ENCODE measurements at places on chromosomes 13 and 19.
A peak's percentile ranks its signal among the peaks of the same experiment; 100 is the strongest.

GRCh38 chr13:113904411-113904810 is 40.5 kb upstream of the GAS6 start:
- no peak for DNase-seq

DNA sequence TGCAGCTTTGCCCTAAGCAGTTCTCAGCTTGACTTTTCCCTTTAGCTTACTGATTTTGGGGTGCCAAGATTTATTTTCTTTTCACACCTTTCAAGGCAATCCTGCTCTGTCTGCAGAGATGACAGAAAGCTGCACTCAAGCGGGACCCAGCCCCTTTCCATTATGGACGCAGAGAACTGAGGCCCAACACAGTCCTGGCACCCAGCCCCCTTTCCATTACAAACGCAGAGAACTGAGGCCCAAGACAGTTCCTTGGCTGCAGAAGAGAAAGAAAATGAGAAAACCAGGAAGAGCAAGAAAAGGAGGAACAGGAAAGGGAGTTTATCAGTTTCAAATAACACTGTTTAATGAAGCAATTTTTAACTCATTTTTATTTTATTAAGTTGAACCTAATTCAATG is 36.8 kb upstream of the ATP11A start:
- DNase-seq, result no peak

GRCh38 chr13:99540530-99540929 is 39.3 kb downstream of the TM9SF2 start:
- DNase-seq, result no peak

DNA sequence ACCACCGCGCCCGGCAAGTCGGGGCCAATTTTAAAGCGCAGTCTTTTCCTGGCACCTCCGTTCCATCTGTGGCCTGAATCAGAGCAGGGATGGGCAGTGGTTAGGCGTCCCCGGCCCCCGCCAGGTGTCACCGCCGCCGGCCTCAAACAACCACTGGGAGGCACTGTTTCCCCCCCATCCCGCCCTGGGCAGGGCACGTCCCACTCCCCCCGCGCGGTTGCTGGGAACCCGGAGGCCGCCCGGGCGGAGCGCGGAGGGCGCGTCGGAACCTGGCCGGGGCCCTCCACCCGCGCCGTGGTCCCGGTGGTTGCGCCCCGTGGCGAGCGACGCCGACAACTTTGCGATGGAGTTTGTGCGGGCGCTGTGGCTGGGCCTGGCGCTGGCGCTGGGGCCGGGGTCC is at the start of gene GRIN3B:
TSS of gene GRIN3B (plus strand) at position 325 of the 400 bp plus-strand sequence. CDS start at position 344, 19 bp downstream.
- peak; percentile 39 for DNase-seq

GRCh38 chr19:18293642-18294466 is 12.4 kb upstream of the JUND start:
- no peak for DNase-seq

DNA sequence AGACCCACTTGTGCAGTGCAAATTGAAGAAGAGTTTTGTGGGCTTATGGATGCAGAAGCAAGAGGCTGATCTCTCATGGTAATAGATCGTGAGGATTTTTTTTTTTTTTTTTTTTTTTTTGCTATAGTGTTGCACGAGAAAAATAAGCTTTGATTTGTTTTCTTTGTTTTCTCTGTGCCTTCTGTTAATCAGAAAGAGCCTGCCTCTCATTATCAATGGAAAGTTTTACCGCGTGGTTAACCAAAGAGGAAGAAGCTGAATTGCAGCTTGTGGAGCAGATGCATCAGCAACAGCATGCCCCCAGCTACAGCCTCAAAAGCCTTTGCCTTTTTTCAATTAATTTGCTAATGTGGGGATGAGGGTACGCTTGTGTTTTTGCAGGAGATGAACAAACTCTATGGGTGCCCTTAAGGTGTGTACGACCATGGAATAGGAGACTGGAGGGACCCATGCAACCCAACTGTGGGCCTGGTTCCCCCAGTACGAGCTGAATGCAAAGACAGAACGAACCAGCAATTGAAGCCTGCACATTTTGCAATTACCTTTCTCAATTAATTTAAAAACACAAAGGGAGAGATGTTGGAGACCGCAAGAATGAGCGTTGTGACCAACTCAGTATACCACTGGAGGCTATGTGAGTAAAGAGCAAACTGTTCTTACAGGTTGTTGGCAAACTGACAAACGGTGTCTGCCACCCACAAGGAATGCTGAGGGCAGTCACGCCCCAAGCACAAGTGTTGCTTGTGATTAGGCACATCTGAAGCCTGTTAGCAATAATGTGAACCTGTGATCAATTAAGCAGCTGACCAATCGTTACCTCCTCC is 58.6 kb upstream of the SPRY2 start:
- DNase-seq, result no peak

GRCh38 chr19:35303357-35303915 is 11.5 kb downstream of the MAG start:
- peak; percentile 8 for DNase-seq

GRCh38 chr13:38914070-38914469 is 76.6 kb downstream of the STOML3 start:
- no peak for DNase-seq

DNA sequence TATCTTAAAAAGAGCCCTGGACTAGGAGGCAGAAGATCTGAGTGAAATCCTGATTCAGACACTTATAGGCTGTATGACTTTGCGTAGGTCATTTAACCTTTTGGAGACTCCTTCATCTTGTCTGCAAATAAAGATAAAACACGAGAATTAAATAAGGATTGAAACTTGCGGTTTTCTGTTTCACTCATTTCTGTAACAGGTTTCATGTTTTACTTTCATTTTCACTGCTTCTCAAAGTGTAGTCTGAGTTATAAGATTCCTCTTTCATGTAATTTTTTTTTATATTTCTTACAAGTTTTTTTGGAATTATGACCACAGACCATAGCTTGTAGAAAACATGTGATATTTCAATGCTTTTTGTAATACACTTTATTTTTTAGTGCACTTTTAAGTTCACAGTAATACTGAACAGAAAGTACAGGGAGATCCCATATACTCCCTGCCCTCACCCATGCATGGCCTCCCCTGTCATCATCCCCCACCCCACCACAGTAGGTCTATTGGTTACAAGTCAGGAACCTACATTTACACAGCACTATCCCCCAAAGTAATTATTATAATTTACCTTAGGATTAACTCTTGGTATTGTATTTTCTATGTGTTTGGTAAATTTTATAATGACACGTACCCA is 174.6 kb downstream of the ITGBL1 start:
- no peak for DNase-seq

- no peak for DNase-seq
Observed at GRCh38 chr19:54369082-54369687, 4.5 kb upstream of the LAIR1 start.

- no peak for DNase-seq
Observed at GRCh38 chr13:73872397-73872796, 261.8 kb downstream of the KLF12 start.

DNA sequence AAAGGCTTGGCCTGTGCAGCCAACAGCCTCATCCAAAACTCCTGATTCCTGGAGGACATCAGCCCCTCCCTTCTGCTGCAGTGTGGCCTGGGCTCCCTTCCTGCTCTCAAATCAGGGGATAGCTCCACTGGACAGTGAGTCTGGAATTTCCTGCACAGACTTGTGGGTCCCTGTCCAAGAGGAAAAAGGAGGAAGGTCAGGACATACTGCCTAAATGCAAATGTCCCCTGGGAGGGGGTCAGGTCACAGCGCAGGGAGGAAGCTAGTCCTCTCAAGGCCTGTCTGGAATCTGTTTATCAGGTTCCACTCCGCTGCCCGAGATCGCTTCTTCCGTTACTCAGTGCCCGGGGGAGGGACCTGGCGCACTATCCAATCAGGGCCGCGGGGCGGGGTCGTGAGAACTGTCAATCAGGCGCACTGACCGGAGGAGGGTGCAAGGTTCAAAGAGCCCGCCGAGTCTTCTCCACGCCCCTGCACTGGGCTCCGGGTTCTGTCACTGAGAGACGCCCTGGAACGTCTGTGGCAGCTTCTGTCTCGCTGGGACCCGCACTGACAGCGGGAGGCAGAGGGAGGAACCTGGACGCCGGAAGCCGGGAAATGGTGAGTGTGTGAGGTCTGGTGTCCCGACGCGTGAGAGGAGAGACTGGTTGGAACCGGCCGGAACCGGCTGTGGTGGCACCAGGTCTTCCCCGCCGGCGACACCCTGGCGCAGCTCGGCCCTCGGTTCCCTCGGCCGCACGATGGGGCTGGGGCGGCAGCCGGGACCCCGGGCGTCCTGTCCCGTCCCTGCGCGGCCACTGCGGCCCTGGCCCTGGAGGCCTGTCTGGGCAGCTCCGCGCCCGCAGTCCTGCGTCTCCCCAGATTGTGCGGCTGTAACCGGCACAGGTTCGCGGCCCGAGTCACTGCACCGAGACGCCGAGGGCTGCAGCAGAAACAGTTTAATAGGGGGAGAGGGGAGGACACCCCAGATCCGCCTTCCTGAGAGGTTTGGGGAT is at the start of gene ZNF441:
TSS of gene ZNF441 (plus strand) at position 404 of the 995 bp plus-strand sequence. CDS start at position 598, 194 bp downstream.
- peak; percentile 98 for DNase-seq

- DNase-seq, result no peak
Observed at GRCh38 chr13:46899801-46900200, 2.9 kb upstream of the HTR2A start.

GRCh38 chr19:49932041-49932451 is 2.7 kb upstream of the NUP62 start:
- DNase-seq, result no peak

GRCh38 chr13:46369506-46370277 is 17.4 kb downstream of the RUBCNL start:
- no peak for DNase-seq

- no peak for DNase-seq
Observed at GRCh38 chr13:111233080-111233479, 87.4 kb upstream of the TEX29 start.

DNA sequence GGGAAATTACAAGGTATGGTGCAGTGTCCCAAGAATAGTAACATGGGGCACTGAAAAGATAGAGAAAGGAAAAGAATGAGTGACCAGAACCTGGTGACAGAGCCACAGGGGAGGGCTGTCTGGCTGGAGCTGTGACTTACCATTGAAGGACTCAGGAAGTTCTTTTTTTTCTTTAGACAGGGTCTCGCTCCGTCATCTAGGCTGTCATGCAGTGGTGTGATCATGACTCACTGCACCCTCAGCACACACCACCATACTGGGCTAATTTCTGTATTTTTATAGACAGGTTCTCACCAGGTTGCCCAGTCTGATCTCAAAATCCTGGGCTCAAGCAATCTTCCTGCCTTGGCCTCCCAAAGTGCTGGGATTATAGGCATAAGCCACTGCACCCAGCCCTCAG is 8.8 kb upstream of the CPB2 start:
- DNase-seq, result no peak

GRCh38 chr19:3479177-3479833 is 1.0 kb downstream of the SMIM24 start:
- no peak for DNase-seq

- no peak for DNase-seq
Observed at GRCh38 chr19:47479701-47480503, 4.1 kb downstream of the KPTN start.

- no peak for DNase-seq
Observed at GRCh38 chr13:74825152-74825937, 656.6 kb downstream of the TBC1D4 start.

GRCh38 chr19:48421548-48421947 is 24.2 kb upstream of the GRWD1 start:
- no peak for DNase-seq

- peak; percentile 72 for DNase-seq
Observed at GRCh38 chr19:53254411-53255341, at the start of gene ZNF677. Gene ZNF677, minus strand, starts transcription at chr19:53254873. Its CDS starts 3,323 bp downstream, at chr19:53251550.

DNA sequence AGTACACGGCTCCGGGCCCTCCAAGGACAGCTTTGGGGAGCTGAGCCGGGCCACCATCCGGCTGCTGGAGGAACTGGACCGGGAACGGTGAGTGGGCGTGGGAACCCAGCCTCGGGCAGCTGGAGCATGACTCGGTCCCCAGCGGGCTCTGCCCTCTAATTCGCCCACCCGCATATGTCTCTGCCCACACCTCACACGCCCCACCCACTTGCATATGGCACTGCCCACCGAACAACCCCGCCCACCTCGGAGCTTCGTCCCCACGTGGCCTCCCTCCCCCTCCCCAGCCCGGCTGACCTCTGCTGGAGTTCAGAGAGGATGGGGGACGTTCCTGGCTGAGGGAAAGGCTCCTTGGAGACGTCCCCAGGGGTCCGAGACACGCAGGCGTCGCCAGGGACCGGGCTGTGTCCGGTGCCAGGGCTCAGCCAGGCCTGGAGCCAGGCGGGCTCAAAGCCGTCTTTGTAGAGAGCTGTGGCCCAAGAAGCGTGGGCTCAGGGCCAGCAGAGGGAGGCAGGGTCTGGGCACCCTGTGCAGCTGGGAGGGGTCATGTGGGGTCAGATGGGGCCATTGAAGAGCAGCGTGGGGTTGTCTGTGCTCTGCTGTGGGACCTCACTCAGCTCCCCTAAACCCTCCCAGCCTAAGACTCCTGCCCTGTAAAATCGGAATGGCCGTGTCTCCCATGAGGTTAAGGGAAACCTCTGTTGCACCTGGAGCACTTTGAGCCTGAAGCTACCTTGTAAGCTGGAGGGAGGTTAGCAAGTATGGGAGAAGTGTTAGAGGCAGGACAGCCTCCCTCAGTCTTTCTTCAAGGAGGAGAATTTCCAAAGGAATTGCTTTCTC is 3.8 kb downstream of the APC2 start:
- no peak for DNase-seq

DNA sequence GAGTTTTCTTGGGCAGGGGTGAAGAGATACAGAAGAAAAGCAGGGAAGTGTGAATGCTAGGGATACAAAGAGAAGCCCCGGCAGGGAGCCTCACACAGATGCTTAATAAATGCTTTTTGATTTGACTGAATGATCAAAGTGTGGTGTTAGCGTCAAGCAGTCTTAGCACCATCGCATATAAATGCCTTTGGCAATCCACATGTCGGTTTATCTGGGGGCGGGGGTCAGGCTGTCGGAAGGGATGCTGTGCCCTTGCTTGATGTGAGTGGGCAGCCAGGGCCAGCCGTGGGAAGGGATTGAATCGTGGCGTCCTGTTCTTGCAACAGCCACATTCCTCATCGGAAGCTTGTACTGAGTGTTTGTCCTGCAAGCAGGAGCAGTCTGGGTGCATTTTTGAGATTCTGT is 173.1 kb downstream of the LACC1 start:
- no peak for DNase-seq

DNA sequence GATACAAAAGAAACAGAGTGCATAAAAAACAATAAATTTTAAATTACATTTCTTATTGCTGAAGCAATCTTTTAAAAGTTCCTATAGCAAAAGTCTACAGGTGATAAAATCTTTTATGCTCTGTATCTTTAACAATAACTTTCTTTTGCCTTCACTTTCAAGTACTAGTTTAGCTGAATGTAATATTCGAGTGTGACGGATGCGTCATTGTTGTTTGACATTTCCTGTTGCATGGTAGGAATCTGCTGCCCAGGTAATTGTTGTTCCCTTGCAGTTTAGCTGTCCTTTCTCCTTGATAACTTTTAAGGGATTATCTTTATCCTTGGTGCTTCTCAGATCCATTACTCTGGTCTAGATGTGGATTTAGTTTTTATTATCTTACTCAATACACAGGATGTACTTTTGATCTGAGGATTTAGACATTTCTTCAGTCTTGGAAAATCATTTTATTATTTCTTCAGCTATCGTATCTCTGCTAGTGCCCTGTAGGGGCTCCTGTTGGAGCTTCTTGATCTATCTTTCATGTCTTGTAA is 2.1 kb upstream of the CPB2 start:
- DNase-seq, result no peak

GRCh38 chr13:61989978-61990377 is 574.3 kb upstream of the PCDH20 start:
- DNase-seq, result no peak

- no peak for DNase-seq
Observed at GRCh38 chr13:70090036-70090723, 17.4 kb upstream of the ATXN8OS start.

Measured in NCI-H1417 (cell line).